ENCODE measurements at places on chromosomes 7 and 10.

DNA sequence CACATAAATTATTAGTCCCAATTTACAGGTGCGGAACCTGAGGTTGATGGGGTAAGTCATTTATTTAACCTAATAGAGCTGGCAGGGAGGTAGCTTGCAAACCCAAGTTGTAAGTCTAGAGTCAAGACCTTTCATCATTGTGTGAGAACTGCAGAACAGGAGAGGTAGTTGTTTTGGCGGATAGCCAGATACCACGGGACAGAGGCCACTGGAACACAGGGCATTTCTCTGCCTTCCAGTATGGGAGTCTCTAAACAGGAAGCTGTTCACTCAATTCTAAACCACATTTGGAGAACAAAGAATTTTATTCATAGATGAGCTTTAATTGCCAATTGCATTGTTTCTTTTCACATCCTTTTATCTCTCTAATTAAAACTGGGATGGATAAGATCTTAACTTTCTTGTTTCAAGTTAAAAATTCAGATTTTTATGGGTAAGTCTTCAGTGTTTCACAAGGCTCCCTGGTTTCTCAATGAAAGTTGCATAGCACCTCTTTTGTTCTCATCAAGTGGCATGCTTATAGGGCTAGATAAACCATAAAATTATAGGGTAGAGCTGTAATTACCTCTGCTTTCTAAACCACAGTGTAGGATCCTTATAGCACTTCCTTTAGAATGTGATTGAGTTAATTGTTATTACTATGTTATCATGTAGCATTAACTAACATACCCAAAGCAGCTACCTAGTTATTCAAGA lies 489.0 kb downstream of the GATA3 start:
- no peak for DNase-seq

GRCh38 chr7:16849296-16850148 lies 32.3 kb downstream of the AGR3 start:
- no peak for DNase-seq

- DNase-seq: no peak
Measured at GRCh38 chr7:101882005-101882421, 64.6 kb downstream of the CUX1 start.

GRCh38 chr7:18013936-18014335 lies 13.7 kb downstream of the PRPS1L1 start:
- DNase-seq: no peak

DNA sequence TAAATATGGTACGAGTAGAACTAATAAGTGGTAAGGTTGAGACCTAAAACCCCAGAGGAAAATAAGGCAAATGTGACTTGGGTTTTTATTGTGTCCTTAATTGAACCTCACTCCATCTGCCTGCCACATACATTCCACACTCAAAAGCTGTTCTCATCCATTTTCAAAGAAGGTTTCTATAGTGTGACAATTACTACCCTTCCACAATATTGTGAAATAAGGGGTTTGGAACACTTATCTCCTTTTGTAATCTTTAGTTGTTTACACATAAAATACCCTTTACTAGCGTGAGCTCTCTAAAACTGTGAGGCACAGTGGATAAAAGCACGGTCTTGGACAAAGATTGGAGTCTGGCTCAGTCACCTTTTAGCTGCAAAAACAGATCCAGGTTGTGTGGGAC lies 166.6 kb downstream of the THSD7A start:
- DNase-seq: no peak

DNA sequence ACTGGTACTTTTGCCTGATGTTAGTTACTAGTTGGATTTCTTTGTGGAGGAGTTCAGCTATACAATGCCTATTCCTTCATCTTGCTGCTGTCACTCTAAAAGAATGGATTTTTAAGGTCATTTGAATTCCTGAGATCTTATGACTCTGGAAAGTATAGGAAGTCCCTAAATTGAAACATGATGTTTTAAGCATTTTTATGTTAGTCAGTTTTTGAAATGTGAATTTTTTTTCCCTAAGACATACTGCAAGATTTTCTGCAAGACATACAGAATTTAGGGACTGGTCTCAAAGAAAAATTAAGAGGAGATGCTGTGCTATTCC lies 355.8 kb downstream of the SUGCT start:
- no peak for DNase-seq

- DNase-seq: no peak
Measured at GRCh38 chr10:95375418-95375817, 84.6 kb upstream of the PDLIM1 start.

DNA sequence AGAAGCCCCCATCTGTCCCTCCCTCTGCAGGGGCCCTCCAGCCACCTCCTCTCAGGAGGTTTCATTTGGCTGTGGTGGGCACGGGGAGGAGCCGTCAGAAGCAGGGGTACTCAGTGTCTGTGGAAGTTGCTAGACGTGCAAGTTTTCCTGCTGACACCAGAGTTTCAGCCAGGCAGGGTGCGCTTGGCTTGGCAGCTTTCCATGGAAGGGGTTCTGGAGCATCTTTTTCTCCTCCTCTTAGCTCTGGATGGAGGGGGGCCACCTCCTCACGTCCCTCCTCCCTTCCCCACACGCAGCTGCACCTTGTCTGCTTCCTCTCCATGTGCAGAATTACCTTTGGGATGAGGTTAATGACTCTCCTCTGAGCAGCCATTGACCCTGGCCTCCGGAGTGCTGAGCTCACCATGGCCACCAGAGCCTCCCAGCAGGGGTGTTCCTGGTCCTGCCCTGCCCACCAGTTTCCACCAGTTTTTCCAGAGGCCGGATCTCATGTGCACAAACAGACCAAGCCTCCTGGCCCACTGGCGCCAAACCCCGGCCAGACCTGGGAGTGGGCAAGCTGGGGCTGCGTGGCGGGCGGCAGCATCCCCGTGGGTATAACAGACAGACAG lies 579.8 kb upstream of the FOXK1 start:
- DNase-seq: no peak

GRCh38 chr10:21694631-21695030 lies 160.6 kb downstream of the MLLT10 start:
- DNase-seq: no peak

DNA sequence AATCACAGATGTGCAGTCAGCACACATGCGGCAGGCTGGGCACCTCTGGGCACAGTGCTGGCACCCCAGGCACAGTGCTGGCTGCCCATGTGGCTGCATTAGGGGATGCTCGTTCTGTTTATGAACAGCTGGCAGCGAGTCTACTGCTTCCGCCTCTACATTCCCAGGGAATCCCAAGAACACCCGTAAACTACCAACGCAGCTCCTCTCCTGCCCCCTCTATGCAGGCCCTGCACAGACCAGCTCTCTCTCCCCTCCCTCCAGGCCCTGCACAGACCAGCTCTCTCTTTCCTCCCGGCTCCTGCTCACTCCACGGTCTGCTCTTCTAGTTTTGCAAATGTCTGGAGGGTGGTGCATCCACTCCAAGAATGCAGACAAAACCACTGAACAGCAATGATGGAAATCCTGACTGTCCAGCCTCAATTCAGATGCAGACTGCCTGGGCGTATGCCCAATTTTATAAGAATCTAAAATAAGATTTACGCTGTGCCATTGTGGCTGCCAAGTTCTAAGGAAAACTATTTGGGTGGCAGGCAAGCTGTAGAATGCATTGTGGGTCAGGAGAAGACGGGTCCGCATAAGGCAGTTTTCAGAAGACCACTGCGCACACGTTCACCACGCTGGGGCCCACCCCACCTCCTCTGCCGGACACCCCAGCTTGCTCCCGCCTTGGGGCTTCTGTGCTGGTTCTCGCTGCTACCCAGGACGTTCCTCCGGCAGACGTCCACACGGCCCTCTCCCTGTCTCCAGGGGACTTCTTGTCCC lies 234.6 kb downstream of the ZMYND11 start:
- no peak for DNase-seq

DNA sequence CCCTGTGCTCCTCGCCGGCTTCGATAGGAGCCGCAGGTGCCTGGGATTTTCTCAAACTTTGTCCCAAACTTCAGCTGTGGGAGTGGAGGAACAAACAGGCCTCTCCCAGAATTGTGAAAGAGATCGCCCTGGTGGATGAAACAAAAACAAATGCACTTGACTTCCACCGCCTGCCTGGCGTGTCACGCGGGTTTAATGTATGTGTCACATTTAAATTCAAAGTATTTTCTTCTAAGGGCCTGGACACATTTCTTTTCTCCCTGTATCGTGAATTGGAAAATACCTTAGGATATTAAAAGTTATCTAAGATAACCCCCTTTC lies 694 bp upstream of the WASL start:
- DNase-seq: no peak

- no peak for DNase-seq
Measured at GRCh38 chr7:120278773-120279172, 5.8 kb downstream of the KCND2 start.

DNA sequence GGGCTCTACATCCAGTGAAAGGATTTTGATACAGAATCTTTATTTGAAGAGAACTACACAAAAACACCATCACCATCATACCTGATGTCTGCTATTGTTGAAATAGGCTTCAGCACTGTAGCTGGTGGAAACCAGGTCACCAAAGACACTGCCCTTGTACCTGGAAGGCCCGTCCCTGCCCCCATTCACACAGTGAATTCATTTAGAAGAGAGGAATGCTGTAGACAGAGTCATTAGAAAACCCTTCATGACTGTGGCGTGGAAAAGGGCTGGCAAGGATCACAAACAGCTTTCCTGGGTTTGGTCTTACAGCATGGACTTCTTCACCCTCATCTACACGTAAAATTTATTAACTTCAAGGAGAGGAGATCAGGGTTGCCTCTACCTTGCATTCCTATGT lies 202.0 kb upstream of the NRP1 start:
- DNase-seq: no peak

DNA sequence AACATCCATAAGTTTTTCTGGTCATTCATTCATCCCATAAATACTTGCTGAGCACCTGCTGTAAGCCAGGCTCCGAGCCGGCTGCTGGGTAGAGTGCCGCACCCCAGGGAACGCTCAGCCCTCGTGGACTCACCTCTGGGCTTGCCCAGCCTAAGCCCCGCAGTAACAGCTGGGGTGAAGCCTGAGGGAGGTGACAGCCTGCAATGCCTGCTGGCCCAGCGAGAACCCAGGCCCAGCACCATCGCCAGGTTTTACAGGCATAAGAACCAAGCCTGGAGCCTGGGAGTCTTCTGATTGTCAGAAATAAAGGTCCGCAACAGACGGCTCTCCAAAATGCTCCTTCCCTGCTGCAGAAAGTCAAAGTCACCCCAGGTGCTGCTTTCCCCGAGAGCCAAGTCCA lies 205.4 kb downstream of the ZMYND11 start:
- no peak for DNase-seq

GRCh38 chr10:12212454-12212853 lies 16.5 kb downstream of the CDC123 start:
- DNase-seq: no peak

- no peak for DNase-seq
Measured at GRCh38 chr10:77417806-77418640, 219.6 kb downstream of the KCNMA1 start.

DNA sequence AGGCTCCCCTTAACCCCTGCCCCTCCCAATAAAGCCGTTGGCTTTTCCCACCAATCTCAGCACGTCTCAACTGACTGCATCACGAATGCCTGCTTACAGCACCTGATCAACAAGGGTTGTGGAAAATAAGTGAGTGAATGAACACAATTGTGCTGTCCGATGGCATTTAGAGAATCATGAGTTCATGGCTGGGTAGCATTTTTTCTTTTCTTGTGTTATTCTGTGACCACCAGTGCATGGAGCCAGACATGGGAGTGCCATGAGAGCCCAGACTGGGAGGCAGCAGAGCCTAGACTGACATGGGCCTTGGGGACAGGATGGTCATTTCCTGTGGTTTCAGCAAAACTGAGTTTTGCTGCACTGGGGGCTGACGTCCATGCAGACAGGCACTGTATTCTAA lies 254.1 kb upstream of the IGFBP3 start:
- no peak for DNase-seq

DNA sequence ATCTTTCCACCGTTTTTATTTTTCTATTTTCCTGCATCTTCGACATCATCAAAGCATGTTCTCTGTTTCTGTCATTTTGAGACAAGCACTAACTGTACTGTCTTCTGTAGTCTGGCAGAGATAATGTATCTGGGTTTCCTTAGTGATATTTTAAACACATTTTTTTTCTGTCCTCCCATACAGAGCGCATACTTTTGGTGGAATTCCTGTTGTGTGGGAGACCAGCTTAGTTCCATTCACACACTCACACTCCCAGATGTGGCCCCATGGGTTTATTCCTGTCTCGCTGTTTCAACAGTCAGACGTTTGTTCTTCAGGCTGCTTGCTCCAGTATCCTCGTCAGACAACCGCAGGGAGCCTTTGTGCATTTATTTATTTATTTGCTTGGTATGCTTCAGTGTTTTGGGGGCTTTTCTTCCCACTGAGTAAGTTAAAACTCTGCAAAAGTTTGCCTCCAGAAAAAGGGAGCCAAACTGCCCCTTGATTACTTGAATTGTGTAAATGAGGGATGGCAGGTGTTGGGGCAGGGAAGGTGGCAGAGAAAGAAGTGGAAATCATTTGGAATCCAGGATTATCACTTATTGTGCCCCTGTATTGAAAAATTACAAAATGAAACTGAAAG lies 456.8 kb upstream of the KLF6 start:
- DNase-seq: no peak

DNA sequence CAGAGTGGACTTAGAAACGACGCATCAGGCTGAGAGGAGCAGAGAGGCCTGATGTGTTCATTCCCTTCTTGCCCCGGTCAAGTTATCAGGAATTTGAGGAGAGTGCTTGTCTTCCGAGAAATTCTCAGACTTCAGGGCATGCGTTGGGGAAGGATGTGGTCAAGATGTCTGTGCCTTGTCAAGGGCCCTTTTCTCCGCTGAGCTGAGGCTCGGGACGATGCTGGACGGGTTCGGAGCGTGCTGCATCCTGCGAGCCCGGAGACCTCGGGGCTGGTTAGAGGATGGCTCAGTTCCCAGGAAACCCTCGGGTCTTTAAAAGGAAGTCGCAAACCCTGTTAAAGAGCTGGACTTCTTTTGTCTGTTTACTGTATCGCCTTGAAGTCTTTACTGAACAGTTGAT lies 325.4 kb downstream of the ADARB2 start:
- no peak for DNase-seq

DNA sequence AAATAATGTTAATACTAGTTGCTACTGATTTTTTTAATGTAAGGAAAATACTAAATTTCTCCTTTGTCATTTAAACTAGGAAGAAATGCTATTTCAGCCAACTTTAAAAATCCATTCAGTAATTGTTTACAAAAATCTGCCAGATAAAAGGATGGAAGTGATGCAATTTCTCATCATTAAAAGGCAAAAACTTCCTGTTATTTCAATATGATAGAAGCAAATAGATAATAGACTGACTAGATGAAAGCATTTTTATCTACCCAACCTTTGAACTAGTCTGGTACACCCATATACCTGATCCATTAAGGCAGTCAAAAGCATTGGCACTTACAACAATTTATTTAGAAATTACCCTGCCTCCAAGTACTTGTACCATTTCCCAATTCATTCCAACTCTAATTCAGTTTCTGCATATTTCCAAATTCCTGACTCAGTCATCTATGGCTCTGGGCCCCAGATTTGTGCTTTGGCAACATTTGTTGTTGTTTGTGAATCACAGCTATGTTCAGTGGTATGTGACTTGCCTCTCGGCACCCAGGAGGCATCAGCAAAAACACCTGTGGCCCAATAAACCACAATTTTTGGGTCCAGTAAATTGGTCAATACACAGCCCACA lies 482.6 kb upstream of the SEMA3A start:
- no peak for DNase-seq

Measured in omental fat pad (tissue), 4 donors.